ENCODE measurements at places on chromosomes 12 and 14.

DNA sequence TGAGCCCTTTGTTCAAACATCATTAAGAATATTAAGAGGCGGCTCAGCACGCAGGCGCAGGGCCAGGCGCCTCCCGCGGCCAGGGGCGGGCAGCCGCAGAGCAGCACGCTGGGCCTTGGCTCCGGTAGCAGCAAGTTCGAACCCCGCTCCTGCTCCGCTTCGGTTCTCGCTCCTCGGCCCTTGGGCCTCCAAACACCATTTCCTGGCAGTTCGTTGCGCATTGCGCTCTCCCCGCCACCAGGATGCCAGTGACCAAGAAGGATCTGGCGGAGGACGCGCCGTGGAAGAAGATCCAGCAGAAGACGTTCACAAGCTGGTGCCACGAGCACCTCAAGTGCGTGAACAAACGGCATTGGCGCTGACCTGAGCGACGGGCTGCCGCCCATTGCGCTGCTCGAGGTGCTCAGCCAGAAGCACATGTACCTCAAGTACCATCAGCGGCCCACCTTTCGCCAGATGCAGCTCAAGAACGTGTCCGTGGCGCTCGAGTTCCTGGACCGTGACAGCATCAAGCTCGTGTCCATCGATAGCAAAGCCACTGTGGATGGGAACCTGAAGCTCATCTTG, 6.9 kb upstream of the ACVRL1 start:
- no peak for DNase-seq

DNA sequence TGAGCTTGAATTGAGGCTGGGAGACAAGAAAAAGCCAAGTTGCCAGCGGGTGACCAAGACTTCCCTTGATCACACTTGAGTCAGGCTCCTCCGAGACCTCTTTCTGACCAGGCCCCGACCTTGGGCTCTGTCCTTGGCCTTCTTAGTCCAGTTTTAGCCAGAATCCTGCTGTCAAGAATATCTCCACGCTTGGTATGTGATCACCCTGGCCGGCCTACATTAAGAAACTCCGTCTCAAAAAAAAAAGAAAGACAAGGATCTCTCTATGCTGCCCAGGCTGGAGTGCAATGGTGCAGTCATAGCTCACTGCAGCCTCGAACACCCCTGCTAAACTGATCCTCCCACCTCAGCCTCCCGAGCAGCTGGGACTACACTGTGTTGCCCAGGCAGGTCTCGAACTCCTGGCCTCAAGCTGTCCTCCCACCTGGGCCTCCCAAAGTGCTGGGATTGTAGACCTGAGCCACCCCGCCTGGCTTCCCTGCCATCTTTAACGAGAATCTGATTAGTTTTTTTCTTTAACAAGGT, 1.0 kb upstream of the ITPK1 start:
- DNase-seq = no peak

DNA sequence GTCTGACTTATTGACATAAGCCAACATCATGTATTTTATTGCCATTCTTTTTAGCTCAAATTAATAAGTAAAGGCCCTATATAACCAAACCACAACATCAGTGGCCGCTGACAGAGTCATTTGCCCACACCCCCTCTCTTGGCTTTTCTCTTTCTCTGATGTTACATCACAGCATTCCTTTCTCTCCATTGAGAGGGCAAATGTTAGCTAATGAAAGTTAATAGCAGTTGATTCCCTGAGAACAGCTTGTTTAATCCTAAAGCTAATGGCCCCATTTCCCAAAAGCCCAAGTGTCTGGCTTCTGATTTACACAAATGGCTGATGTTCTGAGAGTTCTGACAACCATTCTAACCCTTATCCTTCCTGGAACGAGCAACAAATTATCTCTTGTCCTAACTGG, 308.8 kb downstream of the SNAPC1 start:
- DNase-seq = no peak

GRCh38 chr12:65823513-65824375, 539 bp upstream of the HMGA2 start:
- DNase-seq = peak; percentile 87

- no peak for DNase-seq
Observed at GRCh38 chr12:57129321-57129842, 1.1 kb downstream of the LRP1 start.

- no peak for DNase-seq
Observed at GRCh38 chr12:104372061-104372720, 68.7 kb downstream of the EID3 start.

- DNase-seq = no peak
Observed at GRCh38 chr14:77311217-77311616, 9.5 kb downstream of the POMT2 start.

DNA sequence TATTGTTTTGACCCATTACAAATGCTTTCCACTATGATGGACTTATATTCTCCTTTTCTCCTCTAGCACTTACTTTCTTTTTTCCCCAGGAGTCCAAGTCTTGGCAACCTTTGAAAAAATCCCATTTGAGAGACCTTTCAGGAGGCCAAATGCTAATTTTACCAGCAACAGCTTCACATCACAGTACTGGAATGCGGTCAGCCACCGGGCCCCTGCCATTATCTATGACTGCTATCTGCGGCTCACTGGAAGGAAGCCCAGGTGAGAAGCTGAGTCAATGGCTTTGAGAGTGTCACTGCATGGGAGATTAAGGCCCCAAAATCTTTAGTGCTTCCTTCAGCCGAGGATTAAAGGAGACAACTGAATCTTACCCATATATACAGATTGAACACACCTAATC, 64.2 kb downstream of the ERGIC2 start:
- no peak for DNase-seq

GRCh38 chr14:64649383-64649998, 54.7 kb upstream of the PLEKHG3 start:
- DNase-seq = no peak

GRCh38 chr12:12521044-12521485, 41.6 kb downstream of the DUSP16 start:
- no peak for DNase-seq

GRCh38 chr12:52241205-52241842, 8.3 kb downstream of the KRT7 start:
- no peak for DNase-seq

DNA sequence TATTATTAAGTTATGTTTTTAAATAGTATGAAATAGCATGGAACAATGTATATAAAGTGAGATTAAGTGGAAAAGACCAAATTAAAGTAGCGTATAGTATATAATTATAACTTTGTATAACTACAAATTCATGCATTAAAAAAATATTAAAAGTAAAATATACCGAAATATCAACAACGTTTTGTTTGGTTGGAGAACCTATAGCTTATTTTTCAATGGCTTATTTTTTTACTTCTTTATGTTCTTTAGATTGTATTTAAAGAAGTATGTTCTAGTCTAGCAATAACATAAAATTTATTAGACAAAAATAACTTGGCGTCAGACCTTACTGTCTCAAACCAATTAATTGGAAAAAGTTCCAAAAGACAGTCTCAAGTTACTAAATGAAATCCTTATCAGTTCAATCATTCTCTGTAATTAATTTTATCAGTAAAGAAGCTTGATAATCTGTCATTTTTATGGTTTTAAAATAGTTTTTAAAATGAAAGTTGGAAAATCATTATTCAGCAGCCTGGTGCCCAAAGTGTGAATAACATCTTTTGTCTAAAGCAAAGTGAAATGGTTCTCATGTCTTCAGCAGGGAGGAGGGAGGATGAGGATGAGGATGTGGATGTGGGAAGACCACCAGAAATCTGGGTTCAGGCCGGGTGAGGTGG, 46.7 kb downstream of the IRAK3 start:
- DNase-seq = no peak

DNA sequence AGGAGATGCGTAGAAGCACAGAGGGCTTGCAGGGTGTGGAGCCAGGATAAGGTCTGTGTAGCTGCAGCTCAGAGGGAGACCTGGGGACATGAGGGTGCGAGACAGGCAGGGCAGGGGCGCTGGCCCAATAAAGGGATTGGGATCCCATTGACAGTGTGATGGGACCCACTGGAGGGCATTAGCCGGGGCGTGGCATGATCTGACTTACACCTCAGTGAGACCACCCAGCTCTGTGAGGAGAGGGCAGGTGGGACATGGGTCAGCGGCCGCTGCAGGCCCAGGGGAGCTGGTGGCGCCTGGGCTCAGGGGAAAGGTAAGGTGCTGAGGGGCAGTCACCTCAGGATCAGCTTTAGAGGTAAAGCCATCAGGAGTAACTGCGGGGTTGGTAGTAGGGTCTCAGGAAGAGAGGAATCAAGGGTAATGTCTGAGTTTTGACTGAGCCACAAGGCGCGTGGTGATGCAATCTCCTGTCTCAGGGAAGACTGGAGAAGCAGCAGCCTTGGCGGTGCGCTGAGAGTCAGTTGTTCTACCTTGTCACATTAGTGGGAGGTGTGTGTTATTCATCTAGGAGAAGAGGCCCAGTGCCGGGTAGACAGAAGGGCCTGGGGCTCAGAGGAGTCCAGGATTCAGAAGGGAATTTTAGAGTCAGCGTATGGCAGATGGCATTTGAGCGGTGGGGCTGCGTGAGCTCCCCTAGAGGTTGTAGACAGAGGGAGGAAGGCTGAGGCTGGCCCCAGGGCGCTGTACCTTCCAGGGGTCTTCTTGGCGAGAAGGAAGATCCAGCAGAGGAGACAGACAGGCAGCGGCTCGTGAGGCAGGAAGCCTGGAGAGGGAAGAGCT, 30.8 kb upstream of the BDKRB2 start:
- DNase-seq = no peak

- DNase-seq = no peak
Observed at GRCh38 chr12:66500841-66501240, 178.0 kb downstream of the GRIP1 start.

DNA sequence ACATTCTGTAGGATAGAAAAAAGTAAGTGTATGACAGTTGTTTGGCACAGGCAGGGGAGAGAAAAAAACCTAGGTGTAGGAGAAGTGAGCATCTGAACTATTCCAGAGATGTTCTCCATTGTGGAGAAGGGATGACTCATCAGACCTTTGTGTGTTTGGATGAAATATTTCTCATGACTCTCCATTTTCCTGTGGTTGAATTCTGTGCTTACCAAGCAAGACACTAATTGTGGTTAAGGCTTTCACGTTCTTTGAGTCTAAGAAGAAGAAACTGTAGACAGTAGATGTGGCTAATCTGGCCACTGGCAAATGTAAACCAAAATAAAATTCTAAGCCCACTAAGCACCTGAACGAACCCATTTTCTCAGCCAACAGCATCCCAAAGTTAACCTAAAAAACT, 107.9 kb upstream of the GZMB start:
- DNase-seq = no peak

Measured in left hindlimb (tissue), 1 donor.